Fibroblast of skin of scalp (primary cell): ENCODE measurements at places on chromosomes 7 and 10.

DNA sequence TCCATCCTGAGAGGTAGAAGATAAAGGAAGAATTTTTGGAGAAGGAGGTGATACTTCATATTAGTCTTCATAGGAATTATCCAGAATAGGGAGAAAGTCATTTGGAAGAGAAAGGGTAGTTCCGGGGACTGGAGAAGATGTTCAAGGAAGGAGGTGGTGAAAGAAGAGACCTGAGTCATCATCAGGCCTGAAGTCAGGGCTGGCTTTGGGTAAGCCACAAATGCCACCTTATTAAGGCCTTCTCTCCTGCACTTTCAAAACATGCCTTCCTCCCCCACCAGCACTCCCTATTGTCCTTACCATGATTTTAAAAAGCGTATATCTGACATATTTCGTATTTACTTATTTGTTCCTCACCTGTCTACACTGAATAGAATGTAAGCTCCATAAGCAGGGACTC is 112.2 kb upstream of the LRGUK start:
- DNase-seq: no peak

GRCh38 chr10:68155615-68156210 is 46.4 kb downstream of the MYPN start:
- DNase-seq: peak; percentile 37

GRCh38 chr7:118239014-118239413 is 14.5 kb downstream of the ANKRD7 start:
- no peak for DNase-seq

GRCh38 chr7:6476596-6477317 is 29.0 kb upstream of the DAGLB start:
- no peak for DNase-seq

DNA sequence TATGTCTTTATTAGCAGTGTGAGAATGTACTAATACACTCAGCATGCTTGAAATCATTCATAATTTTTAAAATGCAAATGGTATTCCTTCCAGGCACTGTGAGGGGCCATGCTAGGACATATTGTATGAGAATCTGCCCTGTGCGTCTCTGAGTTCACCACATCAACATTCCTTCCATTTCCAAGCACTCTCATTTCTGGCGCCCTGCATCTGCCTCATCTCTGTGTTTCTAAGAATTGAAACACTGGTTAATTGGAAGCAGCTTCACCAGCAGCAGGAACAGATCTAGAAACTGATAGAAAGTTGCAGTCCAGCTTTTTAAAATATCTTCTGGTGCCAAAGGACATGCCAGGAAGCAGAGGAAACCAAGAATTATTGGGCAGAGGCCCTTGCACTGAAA is 555.9 kb upstream of the DPP6 start:
- DNase-seq: no peak

DNA sequence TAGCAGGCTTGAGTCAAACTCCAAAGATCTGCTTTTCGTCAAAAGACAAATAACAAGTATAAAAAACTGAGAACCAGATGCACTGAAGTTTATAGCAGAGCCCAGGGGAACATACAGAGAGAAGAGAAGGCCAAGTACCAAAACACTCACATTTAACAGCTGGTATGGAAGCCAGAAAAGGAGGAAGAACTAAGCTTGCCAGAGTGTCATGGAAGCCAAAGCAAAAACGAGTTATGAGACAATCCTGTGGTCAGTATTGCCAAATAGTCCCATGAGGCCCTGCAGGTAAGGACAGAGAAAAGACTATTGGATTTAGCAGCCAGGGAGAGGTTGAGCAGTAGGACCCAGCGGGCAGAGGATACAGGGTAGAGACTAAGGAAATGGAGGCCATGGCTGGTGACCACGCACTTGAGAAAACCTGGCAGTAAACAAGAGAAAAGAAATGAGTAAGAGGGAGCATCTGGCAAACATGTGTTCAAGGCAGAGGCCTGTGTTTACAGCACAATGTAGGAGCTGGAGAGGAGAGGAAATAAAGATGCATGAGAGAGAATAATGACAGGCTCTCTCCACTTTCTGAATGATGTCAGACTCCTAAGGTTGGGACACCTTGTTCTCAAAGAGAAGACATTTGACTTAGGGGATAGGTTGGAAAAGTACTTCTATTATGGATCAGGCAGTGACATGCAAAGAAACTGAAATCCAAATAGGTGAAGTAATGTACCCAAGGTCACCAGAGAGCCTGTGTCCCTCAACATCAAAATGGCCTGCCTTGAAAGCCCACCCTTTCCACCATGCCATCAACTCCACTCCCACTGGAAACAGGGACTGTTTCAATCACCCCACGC is 9.1 kb downstream of the CREB3L2 start:
- DNase-seq: peak; percentile 84

DNA sequence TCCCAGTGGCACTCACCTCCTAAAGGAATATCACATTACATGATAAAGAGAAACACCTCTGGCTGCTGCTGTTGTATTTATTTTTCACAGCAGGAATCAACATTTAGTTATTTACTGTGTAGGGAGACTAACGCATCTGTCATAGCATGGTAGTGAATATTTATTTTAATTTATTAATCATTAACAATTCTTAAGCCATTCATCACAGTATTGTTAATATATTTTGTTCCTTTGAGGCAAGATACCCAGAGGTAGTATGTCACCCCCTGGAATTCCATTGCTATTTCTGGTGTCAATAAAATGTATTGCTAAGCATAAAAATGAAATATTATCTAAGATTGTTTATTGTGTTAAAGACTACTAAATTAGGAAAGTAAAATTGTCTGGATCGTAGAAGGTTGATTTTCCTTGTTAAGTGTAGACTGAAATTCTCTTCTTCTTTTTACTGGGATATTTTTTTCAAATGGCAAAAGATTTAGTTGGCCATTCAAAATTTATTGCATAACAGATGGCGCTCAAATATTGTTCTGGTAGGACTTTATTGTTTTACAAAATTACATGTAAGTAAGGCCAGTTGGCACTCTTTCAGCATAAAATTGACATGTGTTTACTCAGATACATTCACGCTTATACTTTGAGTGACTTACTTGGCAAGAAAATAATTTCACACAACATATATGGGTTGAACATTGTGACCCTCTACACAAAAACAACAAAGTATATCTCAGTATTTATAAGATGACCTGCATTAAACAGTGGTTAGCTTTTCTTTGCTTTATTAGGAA is 1358.7 kb upstream of the SORCS1 start:
- DNase-seq: no peak

- DNase-seq: no peak
Observed at GRCh38 chr7:1422512-1423263, 36.6 kb downstream of the MICALL2 start.

- no peak for DNase-seq
Observed at GRCh38 chr7:73740771-73741170, 2.2 kb upstream of the ABHD11 start.

- DNase-seq: no peak
Observed at GRCh38 chr10:119693262-119693957, 32.4 kb upstream of the INPP5F start.

- DNase-seq: no peak
Observed at GRCh38 chr7:6532516-6532915, 18.7 kb downstream of the GRID2IP start.

DNA sequence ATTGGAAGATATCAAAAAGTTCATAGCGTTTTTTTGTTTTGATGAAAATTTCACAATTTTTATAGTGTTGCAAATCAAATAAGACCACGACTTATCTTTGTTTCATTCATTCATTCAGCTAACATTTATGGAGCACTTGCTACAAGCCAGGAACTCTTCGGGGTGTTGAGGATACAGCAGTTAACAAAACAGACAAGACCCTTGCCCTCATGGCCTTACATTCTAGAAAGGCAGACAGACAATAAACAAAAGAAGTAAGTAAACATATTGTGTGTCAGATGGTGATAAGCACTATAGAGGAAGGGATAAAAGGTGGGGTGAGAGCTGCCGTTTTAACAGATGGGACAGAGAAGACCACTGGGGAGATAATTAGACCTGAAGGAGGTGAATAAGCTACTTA is 41.6 kb upstream of the GSAP start:
- DNase-seq: no peak

DNA sequence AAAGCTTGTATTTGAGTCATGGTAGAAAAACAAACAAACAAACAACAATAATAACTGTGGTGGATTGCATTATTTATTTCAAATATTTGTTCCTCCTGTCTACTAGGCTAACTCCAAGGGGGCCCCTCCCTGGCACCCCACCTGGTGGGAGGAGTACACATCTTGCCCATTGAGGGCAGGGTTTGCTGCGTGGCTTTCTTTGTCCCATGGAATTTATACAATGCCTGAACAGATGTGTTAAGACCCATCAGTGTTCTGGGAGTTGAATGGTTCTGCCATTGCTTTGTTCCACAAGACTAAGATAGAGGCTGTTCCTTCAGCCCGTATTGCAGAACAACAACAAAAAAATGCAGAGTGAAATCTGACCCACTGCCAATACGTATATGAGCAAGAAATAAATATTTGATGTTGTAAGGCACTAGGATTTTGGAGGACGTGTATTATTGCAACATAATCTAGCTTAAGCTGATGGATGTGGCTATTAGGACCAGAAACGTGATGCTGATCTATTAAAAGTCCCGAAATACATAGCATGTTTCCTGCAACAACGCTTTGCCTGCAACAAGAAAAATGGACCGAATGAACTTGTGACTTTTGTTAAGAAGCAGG is 119.1 kb upstream of the JCAD start:
- peak; percentile 91 for DNase-seq

GRCh38 chr7:37342688-37343471 is 105.8 kb downstream of the ELMO1 start:
- DNase-seq: no peak

DNA sequence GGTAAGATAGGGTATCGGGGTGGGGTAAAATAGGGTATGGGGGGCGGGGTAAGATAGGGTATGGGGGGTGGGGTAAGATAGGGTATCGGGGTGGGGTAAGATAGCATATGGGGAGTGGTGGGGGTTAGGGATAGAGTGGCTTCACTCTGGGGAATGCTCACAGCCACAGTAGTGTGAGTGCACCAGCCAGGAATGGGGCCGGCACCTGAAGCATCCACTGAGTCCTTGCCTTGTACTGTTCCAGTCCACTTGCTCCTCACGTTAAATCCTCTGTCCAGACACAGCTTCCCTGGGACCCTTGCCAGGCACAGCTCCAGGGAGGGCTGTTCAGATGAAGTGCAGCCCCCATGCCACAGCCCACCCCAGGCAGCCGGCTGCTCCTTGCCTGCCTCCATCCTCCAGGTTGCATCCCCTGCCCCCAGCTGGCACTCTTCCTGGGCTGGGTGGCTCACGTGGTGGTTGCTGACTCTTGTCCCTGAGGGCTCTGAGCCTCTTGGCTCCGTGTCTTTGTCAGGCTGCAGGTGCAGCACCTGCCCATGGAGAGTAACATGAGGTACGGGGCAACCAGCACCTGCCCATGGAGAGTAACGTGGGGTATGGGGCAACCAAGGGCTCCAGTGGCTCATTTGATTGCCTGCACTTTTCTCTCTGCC is 268.4 kb downstream of the TCERG1L start:
- DNase-seq: no peak

DNA sequence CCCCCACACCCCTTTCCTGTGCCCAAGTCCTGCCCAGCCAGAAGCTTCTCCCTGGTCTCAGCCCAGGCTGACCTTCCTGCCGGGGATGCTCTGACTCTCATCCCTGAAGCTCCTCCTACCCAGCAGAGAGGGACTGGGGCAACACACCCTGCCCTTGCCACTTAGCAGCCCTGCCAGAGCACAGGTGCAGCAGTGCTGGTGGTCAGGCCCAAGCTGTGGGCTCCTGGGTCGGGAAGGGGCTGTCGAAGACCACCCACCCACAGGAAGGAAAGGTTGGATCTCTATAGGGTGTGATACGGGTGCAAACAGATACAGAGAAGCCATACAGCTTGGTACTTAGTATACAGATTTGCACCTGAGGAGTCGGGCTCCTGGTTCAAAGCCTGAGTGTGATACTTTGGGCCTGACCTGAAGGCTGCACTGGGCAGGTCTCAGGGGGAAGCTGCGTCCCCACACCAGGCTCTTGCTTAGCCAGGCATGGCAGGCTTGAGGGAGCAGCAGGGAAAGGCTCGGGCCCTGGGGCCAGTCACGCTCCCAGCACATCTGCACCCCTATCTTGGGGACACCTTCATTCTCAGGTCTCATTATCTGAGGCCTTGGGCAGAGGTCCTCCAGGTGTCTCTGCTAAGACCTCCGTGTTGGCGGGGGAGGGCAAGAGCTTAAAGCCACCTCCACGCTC is 47.3 kb downstream of the TCERG1L start:
- no peak for DNase-seq

DNA sequence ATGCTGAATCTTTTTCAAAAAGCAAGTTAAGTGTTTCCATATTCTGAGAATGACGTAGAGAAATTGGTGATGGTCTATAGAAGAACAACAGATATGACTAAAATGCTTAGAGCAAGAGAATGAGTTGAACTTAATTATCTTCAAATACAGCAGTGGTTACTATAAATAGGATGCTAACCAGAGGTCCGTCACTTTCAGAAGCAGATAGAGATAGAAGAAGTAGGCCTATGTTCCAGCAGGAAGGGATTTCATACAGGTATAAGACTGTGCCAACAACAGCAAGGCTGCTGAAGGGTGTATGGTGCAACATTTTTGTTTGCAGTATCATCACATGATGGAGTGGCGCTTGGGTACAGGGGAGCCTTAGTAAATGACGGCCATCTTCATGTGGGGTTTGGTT is 68.6 kb downstream of the HBP1 start:
- no peak for DNase-seq

DNA sequence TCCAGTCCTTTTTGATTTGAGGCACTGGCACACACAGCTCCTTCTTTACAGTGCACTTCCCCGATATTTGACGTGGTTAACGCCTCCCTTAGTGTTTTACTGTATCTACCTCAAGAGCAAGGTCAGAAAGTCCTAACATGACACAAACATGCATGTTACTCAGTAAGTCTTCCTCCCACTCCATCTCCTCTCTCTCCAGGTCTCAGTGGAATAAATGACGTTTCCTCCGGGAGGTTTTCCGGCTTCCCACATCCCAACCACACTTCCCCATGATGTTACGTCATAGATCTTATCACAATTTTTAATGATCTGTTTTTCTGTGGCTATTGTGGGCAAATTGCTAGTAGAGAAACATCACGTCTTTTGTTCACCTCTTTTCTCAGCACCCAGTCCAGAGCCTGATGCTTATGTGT is 165.7 kb downstream of the PTPN20 start:
- peak; percentile 4 for DNase-seq

GRCh38 chr7:158054081-158054480 is 533.5 kb downstream of the PTPRN2 start:
- no peak for DNase-seq

DNA sequence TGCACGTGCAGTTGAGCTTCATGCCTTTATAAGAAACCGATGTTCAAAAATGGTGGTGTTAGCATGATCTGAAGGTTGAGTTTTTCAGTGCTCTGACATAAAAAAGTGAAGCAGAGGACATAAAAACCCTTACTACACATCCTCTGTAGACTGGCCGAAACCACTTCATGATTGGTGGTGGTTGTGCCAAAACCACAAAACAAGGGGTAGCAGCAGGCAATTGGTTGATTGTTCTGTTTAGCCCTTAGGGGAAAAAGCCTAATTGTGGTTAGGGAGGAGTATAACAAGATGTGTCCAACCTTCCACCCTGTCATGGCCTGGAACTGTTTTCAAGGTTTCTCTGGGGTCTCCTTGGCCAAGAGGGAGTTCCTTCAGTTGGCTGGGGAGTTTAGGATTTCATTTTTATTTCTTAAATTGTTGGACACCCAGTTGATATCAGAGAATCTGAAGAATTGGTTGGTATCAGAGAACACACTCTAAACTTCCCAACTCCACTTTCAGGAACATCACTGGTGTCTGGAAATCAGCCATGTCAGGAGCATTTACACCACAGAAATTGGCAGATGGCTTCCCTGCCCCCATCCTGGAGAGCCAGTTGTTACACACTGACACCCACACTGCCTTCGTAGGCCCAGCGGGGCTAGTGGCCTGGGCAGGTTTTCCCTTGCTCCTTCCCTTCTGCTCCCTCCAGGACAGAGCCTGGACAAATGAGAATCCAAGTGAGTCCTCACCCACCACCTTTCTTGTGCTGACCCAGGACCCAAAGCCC is 18.8 kb downstream of the MRPS24 start:
- DNase-seq: no peak
